ENCODE measurements at places on chromosomes 6 and 20.

GRCh38 chr6:123855506-123855905 is 51.8 kb downstream of the NKAIN2 start:
- no peak overlapping the region for H3K4me3 ChIP-seq
- H3K27me3 ChIP-seq = no peaks in the 10 kb centered on the region
- H3K27ac ChIP-seq = no peak overlapping the region
- no peaks in the 10 kb centered on the region for H3K4me1 ChIP-seq
- no peaks in the 10 kb centered on the region for H3K36me3 ChIP-seq
- no peak for DNase-seq

DNA sequence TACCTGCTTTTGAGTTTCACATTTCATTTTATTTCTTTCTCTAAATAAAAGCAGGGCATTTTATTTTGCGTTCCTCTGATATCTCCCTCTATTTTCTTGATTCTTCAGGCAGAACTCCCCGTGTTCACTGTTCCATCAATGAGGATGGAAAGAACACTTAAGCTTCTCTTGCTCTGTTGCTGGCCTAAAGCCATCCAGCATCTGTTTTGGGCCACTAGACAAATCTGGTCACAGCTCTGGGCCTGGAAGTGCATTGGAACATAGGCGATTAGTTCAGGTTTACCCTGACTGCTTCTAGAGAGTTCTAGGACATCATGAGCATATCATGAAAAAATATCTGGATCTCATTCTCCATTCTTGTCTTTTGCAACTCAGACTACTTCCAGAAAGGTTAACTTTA is 611.2 kb downstream of the UTRN start:
- H3K4me1 ChIP-seq = no peaks in the 10 kb centered on the region
- H3K27me3 ChIP-seq = no peaks in the 10 kb centered on the region
- no peak overlapping the region for H3K27ac ChIP-seq
- no peaks in the 10 kb centered on the region for H3K36me3 ChIP-seq
- no peak overlapping the region for H3K4me3 ChIP-seq
- no peak for DNase-seq

DNA sequence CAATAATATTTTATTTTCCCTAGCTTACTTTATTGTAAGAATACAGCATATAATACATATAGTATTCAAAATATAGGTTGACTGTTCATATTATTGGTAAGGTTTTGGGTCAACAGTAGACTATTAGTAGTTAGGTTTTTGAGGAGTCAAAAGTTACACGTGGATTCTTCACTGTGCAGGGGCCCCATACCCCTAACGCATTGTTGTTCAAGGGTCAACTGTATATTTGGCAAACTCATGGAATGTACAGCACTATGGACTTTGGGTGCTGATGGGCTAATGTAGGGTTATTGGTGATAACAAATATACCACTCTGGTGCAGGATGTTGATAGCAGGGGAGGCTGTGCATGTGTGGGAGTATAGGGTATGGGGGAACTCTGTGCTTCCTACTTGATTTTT is 397.2 kb downstream of the BCKDHB start:
- H3K27me3 ChIP-seq = peaks cover 11% of the 10 kb centered on the region
- no peaks in the 10 kb centered on the region for H3K36me3 ChIP-seq
- DNase-seq = no peak

DNA sequence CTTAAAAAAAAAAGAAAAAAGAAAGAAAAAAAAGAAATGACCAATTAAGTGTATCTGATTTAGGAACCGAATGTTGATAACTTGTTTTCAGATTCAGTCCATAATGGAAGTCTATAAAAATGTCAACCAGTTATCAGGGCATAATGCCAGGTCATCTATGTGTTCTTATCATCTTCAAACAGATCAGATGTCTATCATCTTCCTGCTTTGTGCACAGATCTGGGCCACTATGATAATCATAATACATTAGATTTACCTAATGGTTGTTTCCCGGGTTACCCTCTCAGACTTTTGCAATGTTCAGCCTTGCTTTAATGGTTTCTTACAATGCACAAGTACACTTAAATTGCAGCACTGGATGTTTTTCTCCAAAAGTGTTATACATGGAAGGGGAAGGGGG is 100.6 kb downstream of the NKAIN2 start:
- H3K4me1 ChIP-seq = no peaks in the 10 kb centered on the region
- no peak overlapping the region for H3K27ac ChIP-seq
- no peaks in the 10 kb centered on the region for H3K27me3 ChIP-seq
- no peak overlapping the region for H3K4me3 ChIP-seq
- H3K36me3 ChIP-seq = no peaks in the 10 kb centered on the region
- DNase-seq = no peak

DNA sequence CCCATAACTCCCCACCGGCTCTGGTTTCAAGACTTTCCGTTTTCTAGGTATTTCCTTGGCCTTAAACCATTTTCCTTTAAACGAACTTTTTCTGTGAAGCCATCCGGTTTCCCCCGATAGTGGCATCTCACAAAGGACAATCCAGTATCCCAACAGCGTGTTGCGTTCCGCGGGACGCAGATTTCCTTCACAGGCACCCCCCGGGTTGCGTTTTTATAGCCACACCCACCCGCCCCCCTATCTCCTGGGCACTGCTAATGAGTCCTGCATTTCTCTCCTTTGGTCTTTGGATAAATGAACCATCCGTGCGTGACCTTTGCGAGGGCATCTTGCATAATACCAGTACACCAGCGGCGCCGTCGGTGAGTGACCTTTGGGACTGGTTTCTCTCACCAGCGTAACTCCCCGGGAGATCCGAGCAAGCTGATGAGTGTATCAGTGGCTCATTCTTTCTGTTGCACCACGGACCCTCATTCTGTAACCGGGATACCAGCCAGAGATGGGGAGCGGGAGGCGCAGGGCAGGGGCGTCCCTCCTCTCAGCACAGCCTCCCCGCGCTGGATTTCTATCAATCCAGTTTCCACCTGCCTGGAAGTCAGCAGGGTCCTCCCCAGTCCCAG is 586 bp upstream of the NQO2 start:
- H3K36me3 ChIP-seq = peaks cover 7% of the 10 kb centered on the region
- H3K4me3 ChIP-seq = peak overlapping the region; percentile 88
- peak overlapping the region; percentile 79 for H3K27ac ChIP-seq
- peaks cover 30% of the 10 kb centered on the region for H3K4me1 ChIP-seq
- no peaks in the 10 kb centered on the region for H3K27me3 ChIP-seq
- DNase-seq = no peak

DNA sequence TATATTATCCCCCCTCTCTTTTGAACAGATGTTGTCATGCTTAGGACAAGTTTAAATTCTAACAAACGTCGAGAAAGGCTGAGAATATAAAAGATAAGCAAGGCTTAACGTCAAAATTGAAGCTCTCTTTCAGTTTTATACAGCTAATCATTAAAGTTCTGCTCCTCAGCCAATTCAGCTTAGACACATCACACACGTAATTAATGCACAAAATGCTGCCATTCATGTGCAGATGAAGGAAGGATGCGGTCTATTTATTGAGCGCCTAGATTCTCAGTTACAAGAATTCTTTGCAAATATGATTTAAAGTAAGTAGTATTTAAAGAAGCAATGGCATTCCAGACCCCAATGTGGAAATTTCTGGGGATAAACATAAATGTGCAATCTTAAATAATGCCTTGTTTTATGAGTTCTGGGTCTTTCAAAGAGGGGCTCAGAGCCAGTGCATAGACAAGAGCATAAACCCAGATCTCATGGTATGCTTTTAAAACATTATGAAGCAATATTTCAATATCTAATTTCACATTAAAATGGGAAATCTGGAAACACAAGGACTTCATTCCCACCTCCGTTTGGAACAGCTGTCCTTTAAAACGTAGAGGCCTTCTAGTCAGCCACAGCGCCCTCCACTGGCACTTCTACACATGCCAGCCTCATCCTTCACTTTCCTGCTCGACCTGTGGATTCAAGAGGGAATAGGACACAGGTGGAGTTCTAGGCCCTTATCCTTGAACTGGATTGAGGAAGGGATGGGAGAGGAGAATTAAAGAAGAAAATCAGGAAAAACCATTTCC is 85.8 kb downstream of the LYRM4 start:
- H3K4me3 ChIP-seq = peak overlapping the region; percentile 65
- peaks cover 39% of the 10 kb centered on the region for H3K4me1 ChIP-seq
- peak overlapping the region; percentile 87 for H3K27ac ChIP-seq
- DNase-seq = no peak
- no peaks in the 10 kb centered on the region for H3K27me3 ChIP-seq

DNA sequence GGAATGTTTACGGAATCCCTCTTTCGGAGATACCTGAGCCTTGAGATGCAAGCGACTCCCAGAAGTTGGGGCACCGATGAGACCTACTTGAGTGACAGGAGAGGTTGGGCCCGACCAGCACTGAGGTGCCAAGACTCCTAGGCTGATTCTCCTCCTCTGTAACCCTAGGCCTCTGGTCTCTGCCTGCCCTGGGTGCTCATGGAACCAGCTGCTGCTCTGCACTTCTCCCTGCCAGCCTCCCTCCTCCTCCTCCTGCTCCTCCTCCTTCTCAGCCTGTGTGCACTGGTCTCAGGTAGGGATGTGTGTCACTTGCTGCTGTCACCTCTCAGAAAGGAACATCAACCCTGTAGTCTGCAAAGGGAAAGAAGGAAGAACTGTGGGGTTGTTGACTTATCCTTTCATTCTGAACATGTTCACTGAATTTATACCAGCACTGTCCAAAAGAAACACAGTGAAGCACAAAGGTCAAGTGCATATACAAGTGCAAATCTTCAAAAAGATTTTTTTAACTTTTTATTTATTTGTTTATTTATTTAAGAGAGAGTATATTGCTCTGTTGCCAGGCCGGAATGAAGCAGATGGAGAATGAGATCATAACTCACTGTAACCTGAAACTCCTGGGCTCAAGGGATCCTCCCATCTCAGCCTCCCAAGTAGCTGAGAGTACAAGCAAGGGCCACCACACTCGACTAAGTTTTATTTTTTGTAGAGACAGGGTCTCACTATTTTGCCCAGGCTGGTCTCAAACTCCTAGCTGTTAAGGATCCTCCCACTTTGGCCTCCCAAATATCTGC is 913 bp downstream of the BTN2A2 start:
- peak overlapping the region; percentile 99 for H3K4me3 ChIP-seq
- H3K36me3 ChIP-seq = peaks cover 7% of the 10 kb centered on the region
- H3K4me1 ChIP-seq = peaks cover 35% of the 10 kb centered on the region
- H3K27ac ChIP-seq = peak overlapping the region; percentile 98
- no peak for DNase-seq

- no peak overlapping the region for H3K4me3 ChIP-seq
- peaks cover 62% of the 10 kb centered on the region for H3K4me1 ChIP-seq
- no peak overlapping the region for H3K27ac ChIP-seq
- H3K36me3 ChIP-seq = peaks cover 9% of the 10 kb centered on the region
- H3K27me3 ChIP-seq = no peaks in the 10 kb centered on the region
- DNase-seq = no peak
These were observed 25.5 kb downstream of the LMBRD1 start for GRCh38 chr6:69771158-69771906.

DNA sequence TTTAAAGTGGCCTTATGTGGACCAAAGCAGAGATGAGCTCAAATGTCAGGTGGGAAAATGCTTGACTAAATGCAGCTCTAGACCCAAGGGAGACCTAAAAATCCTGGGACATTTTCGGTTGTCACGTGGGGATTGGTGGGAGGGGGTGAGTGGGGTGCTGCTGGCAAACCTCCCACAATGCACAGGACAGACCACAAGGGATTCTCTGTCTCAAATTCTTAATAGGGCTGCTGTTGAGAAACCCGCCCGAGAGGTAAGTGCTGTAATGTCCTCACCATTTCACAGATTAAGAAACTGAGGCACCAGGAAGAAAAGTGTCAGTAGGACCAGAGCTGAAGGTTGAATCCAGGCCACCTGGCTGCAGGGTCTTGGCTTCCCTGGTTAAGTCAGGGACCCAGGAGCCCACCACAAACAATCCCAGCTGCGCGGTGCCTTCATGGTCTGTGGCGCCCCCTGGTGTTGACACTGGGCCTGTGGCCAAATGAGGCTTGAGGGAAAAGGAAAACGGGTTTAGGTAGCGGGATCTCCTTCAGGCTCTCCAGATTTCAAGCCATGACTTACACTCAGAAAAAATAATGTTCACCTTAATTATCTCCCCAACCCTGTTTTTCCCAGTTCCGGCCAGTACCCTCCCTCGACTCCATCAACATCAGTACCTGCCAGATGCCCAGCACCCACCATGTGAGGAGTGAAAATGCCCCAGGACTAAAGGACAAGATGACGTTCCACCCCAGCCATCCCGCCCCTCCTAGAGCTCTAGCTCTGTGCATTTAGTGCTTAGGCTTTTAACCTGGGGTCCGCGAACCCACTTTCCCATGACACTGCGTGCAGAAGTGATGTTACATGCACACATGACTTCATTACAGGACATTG is 7.2 kb downstream of the HLA-G start:
- H3K36me3 ChIP-seq = peaks cover 2% of the 10 kb centered on the region
- peak; percentile 52 for DNase-seq
- no peak overlapping the region for H3K27ac ChIP-seq

GRCh38 chr6:105593056-105593690 is 190.3 kb upstream of the PREP start:
- peaks cover 16% of the 10 kb centered on the region for H3K4me1 ChIP-seq
- H3K36me3 ChIP-seq = no peaks in the 10 kb centered on the region
- H3K4me3 ChIP-seq = no peak overlapping the region
- no peak overlapping the region for H3K27ac ChIP-seq
- no peak for DNase-seq

DNA sequence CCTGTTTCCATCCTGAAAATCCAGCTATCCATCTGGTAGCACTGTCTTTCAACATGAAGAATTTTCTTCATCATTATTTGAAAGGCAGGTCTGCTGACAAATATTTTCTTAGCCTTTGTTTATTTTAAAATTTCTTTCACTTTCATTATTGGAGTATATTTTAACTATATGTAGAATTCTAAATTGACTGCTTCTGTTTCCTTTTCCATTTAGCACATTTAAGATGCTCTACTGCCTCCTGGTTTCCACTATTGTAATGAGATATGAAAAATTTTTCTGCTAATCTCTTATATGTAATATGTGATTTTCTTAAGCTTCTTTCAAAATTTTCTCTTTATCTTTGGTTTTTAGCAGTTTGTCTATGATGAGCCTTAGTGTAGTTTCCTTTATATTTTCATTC is 97.3 kb downstream of the TBC1D32 start:
- peaks cover 8% of the 10 kb centered on the region for H3K36me3 ChIP-seq
- no peaks in the 10 kb centered on the region for H3K4me1 ChIP-seq
- no peak for DNase-seq

GRCh38 chr6:39553029-39553428 is 172.2 kb downstream of the KIF6 start:
- DNase-seq = no peak
- H3K27ac ChIP-seq = no peak overlapping the region
- no peaks in the 10 kb centered on the region for H3K36me3 ChIP-seq
- peaks cover 69% of the 10 kb centered on the region for H3K27me3 ChIP-seq

GRCh38 chr6:93644611-93645010 is 225.3 kb upstream of the EPHA7 start:
- no peak overlapping the region for H3K4me3 ChIP-seq
- DNase-seq = no peak
- no peak overlapping the region for H3K27ac ChIP-seq
- no peaks in the 10 kb centered on the region for H3K4me1 ChIP-seq

GRCh38 chr6:99013145-99013544 is 65.4 kb upstream of the FBXL4 start:
- no peak for DNase-seq
- peaks cover 27% of the 10 kb centered on the region for H3K27me3 ChIP-seq
- no peaks in the 10 kb centered on the region for H3K4me1 ChIP-seq
- H3K27ac ChIP-seq = no peak overlapping the region
- no peaks in the 10 kb centered on the region for H3K36me3 ChIP-seq
